Liver (tissue), 10 donors: ENCODE measurements at places on chromosomes 12 and 14.
A peak's percentile ranks its signal among the peaks of the same experiment; 100 is the strongest.

DNA sequence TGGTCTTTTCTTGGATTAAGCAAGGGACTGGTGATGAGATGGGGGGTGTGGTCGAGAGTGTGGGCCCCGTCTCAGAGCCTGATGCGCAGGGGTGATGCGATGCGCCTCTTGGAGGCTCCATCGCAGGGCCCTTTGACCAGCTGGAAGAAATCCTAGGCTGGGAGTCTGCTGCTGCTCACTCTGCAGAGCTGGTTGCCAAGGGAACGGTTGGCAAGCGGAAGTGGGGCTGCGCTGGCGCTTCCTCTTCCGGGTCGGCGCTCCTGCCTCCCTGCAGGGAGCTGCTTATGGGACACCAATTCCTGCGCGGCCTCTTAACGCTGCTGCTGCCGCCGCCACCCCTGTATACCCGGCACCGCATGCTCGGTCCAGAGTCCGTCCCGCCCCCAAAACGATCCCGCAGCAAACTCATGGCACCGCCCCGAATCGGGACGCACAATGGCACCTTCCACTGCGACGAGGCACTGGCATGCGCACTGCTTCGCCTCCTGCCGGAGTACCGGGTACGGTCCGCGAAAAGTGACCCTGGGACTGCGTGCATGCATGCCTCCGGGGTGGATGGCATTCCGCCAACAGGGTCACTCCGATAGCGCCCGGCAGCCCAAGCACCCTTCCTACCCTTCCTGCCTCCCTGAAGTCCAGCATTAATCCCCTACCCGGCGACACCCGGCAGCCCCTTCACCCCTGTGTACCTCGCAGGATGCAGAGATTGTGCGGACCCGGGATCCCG lies at the start of gene MYG1:
MYG1 (plus strand) TSS at position 242 of the 727 bp plus-strand sequence; CDS start at position 285, 43 bp downstream.
- DNase-seq, result peak; percentile 87

DNA sequence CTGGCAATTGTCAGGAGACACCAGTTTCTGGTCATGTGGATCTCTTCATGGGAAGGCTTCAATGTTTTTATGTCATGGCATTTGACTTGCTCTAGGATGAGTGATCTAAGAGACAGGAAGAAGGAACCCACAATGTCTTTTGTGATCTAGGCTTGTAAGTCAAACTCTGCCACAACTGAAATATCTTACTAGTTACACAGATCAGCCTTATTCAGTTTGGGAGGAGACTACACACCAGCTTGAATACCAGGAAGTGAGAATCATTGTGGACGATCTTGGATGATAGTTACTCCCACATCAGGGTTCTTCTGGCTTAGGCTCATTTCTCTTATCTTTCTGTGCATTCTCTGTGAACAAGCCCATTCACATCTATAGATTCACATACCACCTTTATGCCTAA lies 236.2 kb upstream of the FBXO33 start:
- no peak for DNase-seq

- DNase-seq, result no peak
Observed at GRCh38 chr12:68641138-68641537, 30.4 kb downstream of the RAP1B start.

- no peak for DNase-seq
Observed at GRCh38 chr14:53144244-53144643, 8.9 kb downstream of the DDHD1 start.

- DNase-seq, result no peak
Observed at GRCh38 chr12:14111230-14111865, 129.9 kb upstream of the GRIN2B start.

DNA sequence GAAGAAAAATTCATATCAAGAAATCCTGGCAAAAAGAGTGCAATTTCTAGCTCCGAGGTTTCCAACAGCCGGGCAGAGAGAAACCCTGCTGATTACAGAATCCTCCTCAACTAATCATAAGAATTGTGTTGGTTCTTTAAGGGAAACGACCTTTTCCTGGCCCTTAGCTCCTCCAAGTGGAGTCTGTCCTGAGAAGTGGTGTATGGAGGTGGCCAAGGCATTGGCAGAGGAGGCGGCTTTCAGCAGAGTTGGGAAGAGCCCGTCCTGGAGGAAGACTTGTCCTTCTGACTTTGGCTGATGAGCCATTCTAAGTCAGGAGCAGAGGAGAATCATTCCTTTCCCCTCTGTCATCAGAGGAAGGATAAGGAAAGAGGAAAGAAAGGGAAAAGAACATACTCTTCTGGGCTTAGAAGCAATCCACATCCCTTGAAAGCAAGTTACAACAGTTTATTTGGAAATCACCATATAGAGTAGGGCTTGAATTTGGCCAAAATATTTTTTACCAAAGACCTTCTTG lies 46.5 kb upstream of the PTCSC3 start:
- no peak for DNase-seq

- DNase-seq, result no peak
Observed at GRCh38 chr14:21617614-21618013, 17.1 kb downstream of the OR10G2 start.

DNA sequence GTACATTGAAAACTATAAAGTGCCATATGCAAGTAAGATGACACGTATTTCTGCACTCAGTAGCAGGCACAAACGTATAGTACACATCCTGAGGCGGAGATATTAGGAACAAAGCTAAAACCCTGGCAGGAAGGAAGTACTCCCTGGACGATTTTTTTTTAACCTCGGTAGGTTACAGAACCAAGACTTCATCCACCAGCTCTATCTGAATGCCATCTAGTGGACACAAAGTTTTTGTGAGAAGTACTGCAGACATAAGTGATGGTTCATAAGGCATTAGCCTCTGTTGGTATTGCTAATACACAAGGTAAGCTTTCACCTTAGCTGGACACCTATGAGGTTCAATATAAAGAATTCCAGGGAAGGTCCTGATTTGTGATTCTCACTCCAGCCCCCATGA lies 83.0 kb upstream of the CCDC196 start:
- no peak for DNase-seq
